ENCODE measurements at places on chromosomes 3 and 15.

- DNase-seq, result no peak
Observed at GRCh38 chr3:49500205-49500731, 30.2 kb downstream of the DAG1 start.

DNA sequence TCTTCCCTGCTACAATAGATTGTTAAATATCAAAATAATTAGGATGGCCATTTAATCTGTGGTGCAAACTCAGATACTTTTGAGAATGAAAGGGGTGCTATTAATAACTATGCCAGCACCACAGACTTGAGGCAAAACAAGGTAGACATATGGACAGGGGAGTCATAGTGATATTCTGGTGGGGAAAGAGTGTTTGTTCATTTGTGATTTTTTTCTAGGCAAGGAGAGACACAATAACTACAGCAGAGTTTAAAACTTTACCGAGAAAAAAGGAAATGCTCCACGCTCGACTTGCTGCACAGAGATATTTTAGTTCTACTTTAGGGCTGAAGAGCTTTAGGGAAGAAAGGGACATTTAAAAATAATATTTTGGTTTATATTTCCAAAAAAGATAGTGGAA, 611.2 kb upstream of the GRM7 start:
- no peak for DNase-seq

DNA sequence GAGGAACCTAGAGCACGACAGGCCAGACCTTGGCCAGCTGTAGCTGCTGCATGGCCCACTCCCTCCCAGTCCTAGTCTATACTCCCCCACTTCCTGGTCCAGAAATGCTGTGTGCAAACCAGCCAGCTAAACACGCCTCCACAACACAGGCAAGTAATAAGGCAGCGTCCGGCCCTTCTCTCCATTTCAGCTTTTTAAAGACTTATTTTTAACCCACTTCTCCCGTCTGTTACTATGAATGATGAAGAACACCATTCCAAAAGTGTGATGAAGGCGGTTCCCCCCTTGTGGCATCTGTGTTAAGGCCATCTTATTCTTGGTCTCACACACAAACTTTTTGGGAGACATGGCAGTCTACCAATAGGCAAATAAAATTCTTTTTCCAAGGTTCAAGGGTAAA, 164.1 kb upstream of the CHRNA7 start:
- no peak for DNase-seq

- DNase-seq, result no peak
Observed at GRCh38 chr3:139308560-139308959, 35.3 kb upstream of the MRPS22 start.

- no peak for DNase-seq
Observed at GRCh38 chr15:99365242-99365641, 114.0 kb downstream of the LRRC28 start.

DNA sequence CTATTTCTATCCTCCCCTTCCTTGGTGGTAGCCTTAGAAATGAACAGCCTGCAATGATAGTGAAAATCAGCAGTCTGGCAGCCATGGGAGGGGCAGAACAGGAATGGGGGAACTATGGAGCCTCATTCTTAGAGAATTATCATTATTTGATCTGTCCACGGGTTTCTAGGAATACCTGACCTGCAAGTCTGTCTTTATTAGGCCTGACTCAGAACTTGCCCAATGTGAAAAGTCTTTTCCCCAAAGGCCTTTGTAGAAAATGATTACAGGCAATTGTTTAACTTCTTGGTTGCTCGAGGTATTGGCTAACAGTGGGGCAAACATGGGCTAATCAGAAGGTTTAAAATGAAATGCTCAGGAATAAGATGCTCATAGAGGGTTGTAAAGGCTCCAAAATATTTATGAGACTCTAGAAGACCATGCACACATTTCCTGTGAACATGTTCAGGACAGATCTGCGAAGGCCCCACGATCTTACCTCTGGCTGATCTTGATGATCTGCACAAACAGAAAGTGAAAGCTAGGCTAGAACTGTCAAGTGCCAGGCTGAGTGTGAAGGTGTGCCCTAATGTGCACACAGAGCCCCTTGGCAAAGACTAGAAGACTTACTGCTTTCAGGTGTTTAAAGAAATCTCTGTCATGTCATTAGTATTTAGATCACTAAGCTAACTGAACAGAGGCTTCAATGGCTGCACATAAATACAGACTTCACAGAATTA, 39.6 kb upstream of the LAMP3 start:
- no peak for DNase-seq

Data from stimulated activated CD4-positive, alpha-beta T cell treated with anti-CD3 and anti-CD28 coated beads, TNF-alpha, amount 100 ng/mL, for 4 hours (primary cell).